ENCODE measurements at places on chromosomes 16 and 17.
A peak's percentile ranks its signal among the peaks of the same experiment; 100 is the strongest.

DNA sequence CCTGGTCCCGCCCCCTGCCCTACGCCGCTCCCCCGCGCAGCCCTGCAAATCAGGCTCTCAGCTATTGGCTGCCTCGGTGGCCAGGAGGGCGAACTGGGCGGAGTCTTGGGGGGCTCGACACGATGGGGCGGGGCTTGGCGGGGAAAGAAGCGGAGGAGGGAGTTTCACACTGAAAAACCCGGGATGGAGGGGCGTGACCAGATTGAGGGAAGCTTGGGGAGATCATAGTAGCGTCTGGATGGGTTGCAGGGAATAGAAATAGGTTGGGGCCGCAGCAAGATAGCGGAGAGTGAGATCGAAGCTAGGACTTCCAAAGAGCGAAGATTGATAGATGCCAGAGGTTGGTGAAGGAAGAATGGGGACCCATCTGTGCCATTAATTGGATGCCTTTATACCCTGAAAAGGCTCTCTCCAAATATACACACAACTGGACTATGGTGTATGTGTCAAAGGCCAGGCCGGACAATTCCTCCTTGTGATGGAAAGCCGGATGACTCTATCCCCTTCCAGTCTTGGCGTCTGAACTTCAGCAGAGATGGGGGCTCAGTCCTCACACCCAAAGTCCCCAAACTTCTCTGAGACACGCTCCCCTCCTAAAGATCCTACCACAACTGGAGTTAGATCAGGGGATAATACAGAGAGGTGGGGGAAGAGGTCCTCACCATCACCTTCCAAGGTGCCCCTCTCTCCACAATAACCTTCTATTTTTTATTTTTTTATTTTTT, 376 bp upstream of the STAC2 start:
- no peak for DNase-seq

GRCh38 chr16:73565263-73565662, 517.3 kb upstream of the ZFHX3 start:
- DNase-seq = no peak

- DNase-seq = no peak
Observed at GRCh38 chr17:77034677-77035424, 105.9 kb upstream of the SEC14L1 start.

DNA sequence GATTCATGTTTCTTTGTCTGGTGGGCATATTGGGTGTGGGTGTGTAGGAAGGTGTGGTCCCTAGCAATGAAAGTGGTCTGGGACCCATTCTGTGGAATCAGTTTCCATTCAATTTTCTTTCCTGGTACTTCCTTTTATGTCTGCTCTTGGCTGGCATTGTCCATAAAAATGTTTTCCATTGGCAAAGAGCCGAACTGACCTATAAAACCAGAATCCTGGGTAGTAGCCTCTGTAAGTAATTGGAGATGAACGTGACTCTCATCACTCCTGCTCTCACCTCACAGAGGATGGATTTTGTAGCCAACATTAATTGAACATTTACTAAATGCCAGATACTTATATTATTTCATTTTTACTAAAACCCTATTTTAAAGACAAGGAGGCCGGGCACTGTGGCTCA, 66.5 kb upstream of the IRX3 start:
- DNase-seq = no peak

DNA sequence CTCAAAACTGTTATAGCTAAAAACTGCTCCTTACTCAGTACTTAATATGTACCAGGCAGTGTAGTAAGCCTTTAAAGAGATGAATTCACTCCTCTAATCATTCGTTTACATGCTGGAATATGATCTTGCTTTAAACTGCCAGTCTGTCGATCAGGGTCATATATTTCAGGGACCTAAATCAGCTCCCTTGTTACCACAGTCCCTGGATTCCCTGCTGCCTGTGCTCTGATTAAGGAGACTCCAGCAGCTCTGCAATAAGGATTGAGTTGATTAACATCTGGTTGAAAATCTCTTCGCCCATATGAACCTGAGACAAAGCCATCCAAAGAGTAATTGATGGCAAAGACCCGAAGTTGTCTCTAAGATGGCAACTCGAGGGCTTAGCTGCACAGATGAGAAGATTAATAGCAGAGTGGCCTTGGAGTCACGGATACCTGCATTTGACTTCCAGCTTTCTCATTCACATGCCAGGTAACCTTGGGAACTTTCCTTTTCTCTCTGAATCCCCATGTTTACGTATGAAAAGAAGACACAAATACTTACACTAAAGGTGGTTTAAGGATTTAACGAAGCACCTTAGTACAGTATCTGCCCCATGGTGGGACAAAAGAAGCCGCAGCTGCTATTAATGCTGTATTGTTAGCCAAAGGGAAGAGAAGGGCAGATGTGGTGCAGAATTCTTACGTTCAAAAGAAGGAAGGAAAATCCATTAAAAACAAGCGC, 68.2 kb downstream of the VAT1L start:
- no peak for DNase-seq

GRCh38 chr16:53234836-53235235, 180.0 kb downstream of the CHD9 start:
- no peak for DNase-seq

GRCh38 chr17:35742896-35743477, 10.1 kb downstream of the GAS2L2 start:
- no peak for DNase-seq

DNA sequence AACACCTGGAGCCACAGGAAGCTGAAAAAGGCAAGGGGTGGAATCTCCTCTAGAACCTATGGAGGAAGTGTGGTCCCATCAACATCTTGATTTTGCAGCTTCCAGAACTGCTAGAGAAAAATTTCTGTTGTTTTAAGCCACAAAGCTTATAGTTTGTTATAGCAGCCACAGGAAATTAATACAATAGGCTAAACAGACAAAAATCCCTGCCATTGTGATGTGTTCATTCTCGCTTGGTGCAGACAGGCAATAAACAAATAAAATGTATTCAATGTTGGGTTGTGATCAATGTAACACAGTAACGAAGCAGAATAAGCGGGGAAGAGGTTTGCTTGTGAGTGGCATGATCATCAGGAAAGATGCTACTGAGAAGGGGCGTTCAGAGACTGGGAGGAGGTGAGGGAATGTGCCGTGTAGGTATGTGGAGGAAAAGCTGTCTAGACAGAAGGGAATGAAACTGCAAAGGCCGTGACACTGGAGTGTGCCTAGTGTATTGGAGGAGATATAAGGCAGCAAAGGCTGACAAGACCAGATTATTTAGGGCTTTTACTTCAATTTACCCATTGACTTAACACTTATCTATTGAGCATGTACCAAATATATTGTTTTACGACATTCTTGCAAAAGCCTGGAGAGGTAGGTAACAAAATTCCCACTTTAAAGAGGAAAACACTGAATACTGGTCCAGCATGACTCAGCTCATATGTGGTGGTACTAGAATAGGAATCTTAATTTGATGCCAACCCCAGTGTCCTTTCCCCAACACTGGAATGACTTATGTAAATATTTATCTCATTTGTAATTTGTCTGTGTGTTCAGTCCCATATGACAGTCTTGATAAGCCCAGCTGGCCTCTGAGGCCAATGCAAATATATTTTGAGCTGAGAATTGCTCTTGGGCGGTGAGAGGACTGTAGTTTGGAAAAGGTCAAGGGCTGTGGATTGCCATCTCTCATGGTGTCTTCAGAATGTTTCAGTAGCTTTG, 375.9 kb downstream of the CDH13 start:
- DNase-seq = no peak

- DNase-seq = peak; percentile 36
Observed at GRCh38 chr17:76968707-76969597, 100.7 kb downstream of the MGAT5B start.

GRCh38 chr16:87245511-87245910, 71.7 kb downstream of the C16orf95 start:
- no peak for DNase-seq

Data from activated effector memory CD4-positive, alpha-beta T cell treated with Interleukin-2 at 50 U/mL for 16 hours (primary cell).